Stimulated activated CD8-positive, alpha-beta memory T cell treated with anti-CD3 and anti-CD28 coated beads, Interleukin-4, amount 100 ng/mL, for 4 hours (primary cell): ENCODE measurements at places on chromosomes 12 and 14.

- no peak for DNase-seq
Measured at GRCh38 chr14:25516838-25517237, 466.9 kb upstream of the STXBP6 start.

GRCh38 chr14:92500491-92500941 lies 13.1 kb upstream of the RIN3 start:
- no peak for DNase-seq

DNA sequence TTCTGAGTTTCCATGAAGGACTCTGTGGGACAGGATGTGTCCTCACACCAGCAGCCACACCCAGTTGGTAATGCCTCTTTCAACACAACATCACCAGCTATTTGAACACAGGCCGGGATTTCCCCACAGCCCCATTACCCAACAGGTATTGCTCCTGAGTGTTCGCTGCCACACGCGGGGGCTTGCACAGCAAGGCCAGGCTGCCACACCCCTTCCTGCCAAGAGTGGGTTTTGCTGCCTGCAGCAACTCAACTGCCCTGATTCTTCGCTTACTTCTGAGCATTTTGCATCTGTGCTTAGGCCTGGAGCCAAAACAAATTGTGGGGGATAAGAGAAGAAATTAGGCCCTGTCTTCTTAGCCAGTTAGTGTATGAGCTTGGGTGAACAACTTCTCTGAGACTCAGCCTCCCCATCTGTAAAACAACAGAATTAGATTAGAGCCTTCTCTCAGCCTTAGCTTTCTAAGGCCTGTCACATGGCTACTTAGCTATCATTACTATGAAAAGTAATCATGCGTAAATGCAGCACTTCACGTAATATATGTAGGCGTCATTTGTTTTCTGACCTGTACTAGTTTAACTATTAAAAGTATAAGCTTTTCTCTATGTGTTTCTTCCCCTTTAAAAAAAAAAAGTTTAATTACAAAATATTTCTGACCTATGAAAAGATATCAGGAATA lies 20.0 kb downstream of the CKAP4 start:
- no peak for DNase-seq

DNA sequence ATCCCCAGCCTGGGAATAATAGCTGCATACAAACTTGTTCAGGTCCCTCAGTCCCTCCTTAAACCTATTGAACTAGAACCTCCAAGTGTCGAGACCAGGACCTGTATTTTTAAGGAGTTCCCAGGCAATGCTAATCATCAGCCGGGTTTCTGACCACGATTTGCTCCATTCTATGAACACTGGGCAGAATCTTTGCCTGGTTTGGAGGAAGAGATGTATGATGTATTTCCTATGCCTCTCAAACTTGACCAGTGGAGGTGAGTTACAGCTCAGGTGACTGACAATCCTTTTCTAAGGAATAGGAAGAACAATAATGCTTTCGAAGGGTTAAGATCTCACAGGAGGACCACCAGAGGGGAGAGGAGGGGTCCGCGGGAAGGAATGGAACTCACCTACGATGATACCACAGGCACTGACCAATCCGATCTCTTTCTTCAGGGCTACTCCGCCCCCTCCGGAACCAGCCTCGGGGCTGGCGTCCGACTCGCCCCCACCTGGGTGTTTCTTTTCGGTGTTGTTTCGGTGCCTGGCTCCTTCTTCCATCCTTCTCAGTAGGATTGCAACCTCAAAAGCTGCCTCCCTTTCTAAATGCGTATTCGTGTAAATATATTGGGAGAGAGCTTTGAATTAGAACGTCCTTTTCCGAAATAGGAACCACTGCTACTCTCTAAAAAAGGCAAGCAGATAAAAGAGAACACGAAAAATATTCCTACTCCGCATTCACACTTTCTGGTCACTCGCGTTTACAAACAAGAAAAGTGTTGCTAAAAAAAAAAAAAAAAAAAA lies 895 bp downstream of the SLC7A8 start:
- no peak for DNase-seq

GRCh38 chr12:65525491-65526141 lies 247.1 kb downstream of the MSRB3 start:
- no peak for DNase-seq

DNA sequence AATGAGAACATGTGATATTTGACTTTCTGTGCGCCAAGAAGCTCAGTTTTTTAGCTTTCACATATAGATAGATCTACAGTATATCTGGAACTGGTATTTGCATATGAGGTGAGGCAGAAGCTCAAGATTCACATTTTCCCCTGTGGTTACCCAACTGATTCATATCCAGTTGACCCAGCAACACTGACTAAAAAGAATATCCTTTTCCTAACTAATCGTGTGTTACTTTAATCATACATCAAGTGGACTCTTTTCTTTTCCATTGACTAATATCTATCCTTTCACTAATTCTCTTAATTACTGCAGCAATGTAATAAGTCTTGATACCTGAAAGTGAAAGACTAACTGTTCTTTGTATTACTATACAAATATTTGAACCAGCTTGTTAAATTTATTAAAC lies 236.1 kb downstream of the AEBP2 start:
- DNase-seq = no peak

- DNase-seq = no peak
Measured at GRCh38 chr14:22522466-22522957, 66.5 kb downstream of the DAD1 start.

- no peak for DNase-seq
Measured at GRCh38 chr12:106120519-106121105, 18.1 kb downstream of the NUAK1 start.

DNA sequence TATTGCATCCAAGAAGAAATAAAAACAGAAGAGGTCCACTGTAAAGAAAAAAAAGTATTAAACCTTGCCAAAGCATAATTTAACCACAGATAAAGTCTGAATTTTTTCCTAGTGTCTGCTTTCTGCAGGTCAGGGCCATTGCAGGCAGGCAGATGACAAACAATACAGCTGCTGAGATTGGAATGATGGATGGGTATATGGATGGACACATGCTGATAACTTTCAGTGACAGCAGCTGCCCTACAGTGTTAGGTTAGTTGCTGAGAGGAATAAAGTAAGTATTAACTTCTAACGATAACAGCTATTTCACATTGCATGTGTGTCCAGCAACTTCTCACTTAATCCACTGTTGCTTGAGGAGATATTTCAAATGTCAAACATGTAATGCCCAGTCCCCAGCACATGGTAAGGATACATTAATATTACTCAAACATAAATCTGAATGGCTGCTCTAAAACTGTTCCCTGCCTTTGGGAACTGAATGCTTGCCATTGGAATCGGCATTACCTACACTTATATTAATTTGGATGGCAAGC lies 515.3 kb downstream of the RMST start:
- DNase-seq = no peak

GRCh38 chr14:54040846-54041245 lies 84.2 kb upstream of the BMP4 start:
- DNase-seq = no peak

GRCh38 chr14:65676361-65677014 lies 264.0 kb downstream of the FUT8 start:
- no peak for DNase-seq

DNA sequence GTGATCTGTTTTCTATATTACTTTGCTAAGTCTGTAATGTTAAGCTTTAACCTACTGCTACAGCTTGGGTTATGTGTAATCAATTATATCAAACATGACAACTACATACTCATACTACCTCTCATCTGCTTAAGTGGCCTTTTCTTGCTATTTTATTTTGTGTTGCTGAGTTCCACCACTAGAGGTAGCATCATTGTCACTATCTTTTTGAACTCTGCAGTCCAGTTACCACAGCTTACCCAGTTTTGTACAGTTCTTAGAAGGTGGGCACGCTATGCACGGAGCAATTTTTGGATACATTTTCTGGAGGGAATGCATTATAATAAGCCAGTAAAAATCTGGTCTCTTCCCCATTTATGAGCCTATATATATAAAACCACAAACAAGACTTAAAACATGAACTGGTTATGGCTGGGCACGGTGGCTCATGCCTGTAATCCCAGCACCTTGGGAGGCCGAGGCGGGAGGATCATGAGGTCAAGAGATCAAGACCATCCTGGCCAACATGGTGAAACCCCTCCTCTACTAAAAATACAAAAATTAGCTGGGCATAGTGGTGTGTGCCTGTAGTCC lies 48.5 kb downstream of the SAV1 start:
- DNase-seq = no peak

DNA sequence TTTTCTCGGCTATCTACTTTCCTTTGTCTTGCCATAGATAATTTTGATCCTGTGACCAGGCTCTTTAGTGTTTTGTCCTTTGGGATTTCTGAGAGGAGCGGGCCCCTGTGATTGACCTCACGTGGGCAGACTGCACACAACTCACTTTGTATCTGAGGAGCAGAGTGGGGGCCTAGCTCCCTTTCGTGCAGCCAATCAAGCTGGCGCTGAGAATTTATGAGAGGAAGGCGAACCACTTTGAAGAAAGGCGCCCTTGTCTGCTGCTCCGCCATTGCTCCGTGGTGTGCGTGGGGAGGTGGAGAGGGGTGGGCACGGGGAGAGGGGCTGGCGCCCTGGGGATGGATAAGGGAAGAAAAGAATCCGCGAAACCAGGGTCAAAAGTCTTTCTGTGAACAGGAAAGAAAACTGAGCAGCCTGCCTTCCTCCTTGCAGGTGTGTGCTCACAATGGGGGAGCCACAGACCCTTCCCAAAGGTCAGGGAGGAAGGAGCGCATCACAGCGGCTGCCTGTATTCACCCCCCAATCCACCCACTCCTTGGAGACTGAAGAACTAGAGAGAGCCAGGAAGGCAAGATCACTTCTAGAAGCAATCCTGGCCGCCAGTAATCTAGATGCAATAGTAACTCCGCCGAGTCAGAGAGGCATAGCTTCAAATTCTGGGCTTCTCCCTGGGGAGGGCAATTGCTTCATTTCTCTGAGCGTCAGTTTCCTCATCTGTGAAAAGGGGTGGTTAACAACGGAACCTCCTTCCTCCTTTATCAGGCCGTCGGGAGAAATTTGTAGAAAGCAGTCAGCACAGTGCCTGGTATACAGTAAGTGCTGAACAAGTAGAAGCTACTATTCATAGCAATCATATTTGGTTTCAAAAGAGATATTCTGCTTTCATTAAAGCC lies 24.9 kb upstream of the MED13L start:
- no peak for DNase-seq

GRCh38 chr14:54137614-54137961 lies 181.0 kb upstream of the BMP4 start:
- no peak for DNase-seq

DNA sequence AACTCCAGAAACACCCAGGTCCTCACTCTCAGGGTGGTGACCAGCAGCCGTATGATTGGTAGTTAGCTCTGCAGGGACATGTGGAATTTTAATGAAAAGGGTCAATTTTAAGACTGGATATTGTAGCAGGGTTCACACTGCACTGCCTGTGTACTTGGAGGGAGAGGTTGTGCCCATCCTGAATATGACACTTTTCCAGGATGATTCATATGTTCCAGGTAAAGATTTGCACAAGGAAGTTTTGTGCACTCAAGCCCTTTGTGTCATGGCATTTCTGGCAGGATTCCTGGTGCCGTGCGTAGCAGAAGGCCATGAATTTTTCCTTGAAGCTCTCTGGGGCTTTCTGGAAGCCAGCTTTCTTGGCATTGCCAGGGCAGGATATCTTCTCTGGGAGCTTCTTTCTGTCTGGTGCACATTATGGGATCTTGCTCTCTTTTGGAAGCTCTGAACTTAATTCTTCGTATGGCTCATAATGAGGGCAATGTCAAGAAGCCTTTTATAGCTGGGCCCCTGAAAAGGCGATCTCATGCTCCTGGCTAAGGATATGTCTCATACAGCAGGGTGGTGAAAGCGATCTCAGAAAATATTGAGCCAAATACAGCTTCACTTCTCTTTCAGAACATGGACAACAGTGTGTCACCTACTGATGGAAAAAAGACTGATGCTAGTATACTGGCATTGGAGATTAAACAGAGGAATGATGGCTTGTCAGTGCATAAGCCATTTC lies 1133.9 kb downstream of the AACS start:
- DNase-seq = no peak

- no peak for DNase-seq
Measured at GRCh38 chr12:6771091-6771495, 1.2 kb upstream of the LAG3 start.

GRCh38 chr12:108573317-108573716 lies 10.9 kb downstream of the ISCU start:
- DNase-seq = no peak

DNA sequence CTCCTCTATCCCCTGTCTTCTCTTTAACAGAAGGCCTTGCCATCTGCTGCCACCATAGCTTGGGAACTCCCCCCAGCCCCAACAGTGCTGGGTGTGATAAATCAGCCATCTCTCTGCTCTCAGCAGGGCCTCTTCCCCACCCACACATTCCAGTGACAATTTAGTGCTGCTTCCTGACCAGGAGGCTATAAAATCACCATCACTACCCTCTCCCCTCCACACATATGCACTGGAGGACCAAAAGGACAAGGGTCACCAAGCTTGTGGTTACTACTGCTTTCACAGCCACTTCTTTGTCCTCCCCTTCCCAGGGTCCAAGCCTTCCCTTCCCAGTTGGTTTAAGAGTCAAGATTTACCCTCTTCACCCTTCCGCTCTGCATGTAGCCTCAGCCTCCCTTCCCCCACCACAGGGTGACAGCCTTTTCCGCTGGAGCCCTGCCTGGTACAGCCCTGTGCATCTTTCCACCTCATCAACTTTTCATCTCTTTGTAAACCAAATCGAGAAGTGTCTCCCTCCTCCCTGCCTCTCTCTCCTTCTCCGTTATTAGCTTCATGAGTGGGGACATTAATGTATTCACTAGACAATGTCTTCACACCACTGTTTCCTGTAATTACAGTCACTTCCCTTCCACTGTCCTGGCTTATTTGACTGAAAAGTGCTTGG lies 9.4 kb downstream of the PSMB5 start:
- DNase-seq = no peak

- no peak for DNase-seq
Measured at GRCh38 chr12:101777978-101778377, 38.7 kb upstream of the SYCP3 start.
